Cerebellar nuclear complex (tissue), 1 donor: ENCODE measurements at places on chromosomes 5 and 9.

DNA sequence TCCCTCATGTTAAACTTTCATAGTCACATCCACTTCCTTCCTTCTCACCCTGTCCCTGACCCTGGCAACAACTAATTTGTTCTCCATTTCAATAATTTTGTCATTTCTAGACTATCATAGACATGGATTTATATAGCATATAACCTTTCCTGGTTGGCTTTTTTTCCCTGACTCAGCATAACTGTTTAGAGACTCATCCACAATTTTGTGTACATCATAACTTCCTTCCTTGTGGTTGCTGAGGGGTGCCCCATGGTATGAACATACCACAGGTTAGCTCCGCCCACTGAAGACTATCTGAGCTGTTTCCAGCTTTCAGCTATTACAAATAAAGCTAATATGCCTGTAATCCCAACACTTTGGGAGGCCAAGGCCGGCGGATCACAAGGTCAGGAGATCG is 137.3 kb downstream of the PHF2 start:
- DNase-seq: no peak

- DNase-seq: no peak
Measured at GRCh38 chr5:181217803-181218062, 5.3 kb upstream of the TRIM41 start.

DNA sequence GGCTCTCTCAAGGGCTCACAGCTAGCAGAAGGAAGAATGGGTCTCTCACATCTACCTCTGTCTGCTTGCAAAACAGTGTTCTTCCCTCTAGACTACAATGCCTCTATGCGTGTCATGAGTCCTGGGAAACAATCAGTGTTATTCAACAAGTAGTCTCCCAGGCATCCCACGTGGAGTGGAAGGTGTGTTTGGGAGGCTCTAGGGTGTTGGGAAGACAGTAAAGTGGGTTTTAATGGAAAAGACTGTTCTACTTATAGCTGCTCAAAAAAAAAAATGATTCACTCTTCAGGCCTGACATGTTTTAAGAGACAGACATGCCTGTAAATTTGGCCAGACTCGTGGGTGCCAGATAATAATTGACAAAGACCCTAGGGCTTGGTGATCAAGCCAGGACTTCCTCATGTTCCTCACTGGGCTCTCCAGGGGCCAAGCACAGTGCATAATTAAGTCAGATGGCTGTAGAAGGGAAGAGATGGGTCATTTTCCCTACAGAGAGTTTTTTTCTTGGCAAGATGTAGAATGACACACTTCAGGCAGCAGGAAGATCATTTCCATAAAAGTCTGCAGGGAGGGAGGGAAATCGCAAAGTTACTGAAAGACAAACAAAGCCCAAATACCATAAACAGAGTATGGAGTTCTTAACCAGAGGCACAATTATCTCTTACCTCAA is 246.4 kb downstream of the ACTL7B start:
- DNase-seq: no peak

DNA sequence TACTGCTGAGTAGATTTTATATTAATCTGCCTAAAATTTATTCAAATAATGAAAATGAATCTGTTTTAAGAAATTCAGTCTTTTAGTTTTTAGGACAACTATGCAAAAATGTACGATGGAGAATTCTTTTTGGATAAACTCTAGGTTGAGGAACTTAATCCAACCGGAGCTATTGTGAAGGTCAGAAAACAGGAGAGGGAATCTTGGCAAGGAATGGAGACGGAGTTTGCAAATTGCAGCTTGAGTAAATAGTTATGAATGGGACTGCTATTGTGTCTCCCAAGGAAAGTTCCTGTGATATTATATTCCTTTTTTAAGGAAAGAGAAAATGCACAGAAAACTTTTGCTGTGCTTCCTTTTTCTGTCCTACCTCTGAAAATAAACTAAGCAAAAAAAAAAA is 67.9 kb downstream of the IQGAP2 start:
- DNase-seq: no peak

GRCh38 chr5:136054142-136055019 is 25.6 kb downstream of the TGFBI start:
- no peak for DNase-seq

DNA sequence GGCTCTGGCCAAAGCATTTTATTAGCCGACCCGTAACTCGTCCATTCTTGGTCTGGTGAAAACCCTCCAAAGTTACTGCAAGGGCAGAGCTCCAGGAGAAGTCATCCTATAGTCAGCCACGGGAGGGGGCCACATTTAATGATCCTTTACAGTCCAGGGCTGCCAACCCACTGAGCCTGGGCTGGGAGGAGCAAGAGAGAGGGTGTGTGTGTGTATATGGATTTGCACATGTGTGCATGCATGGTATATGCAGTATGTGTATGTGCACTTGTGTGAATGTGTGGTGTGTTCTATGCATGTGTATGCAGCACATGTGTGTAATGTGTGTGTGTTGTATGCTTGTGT is 4.2 kb upstream of the RASGEF1C start:
- DNase-seq: no peak

- no peak for DNase-seq
Measured at GRCh38 chr5:64147849-64148441, 17.7 kb upstream of the RNF180 start.

DNA sequence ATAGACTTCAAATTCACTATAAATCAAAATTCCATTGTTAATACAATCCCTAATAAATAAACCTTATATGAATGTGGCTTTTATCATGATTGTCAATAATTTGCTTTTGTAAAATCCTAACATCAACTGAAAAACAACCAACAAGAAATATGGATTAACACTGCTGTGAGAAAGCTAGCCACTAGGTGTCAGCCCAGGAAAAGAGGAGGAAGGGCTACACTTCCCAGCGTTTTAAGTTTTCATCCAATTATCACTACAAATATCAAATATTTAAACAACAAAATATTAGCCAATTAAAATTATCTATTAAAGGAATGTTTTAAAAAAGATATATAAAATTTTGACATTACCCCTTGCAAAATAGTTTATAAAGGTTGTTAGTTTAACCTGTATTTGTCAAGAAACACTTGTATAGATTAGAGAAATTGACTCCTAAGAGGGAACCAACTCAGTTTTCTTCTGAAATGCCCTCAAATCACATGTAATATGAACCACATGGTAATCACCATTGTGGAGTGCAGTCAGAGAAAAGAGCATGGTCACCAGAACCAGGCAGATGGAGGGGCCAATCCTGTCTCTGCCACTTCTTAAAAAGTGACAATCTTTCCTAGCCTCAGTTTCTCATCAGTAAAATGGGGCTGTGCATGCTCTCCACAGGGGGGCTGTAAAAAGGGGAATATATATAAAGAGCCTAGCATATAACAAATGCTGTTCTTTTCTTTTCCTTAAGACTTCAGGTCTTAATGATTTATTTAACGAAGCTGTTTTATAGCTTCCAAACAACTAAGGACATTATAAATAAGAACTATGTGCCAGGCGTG is 188.2 kb downstream of the CRB2 start:
- no peak for DNase-seq

- no peak for DNase-seq
Measured at GRCh38 chr5:172731680-172732074, 39.3 kb downstream of the DUSP1 start.

- no peak for DNase-seq
Measured at GRCh38 chr5:36722900-36723299, 116.5 kb downstream of the SLC1A3 start.

GRCh38 chr9:125797930-125798329 is 50.8 kb downstream of the PBX3 start:
- DNase-seq: no peak

DNA sequence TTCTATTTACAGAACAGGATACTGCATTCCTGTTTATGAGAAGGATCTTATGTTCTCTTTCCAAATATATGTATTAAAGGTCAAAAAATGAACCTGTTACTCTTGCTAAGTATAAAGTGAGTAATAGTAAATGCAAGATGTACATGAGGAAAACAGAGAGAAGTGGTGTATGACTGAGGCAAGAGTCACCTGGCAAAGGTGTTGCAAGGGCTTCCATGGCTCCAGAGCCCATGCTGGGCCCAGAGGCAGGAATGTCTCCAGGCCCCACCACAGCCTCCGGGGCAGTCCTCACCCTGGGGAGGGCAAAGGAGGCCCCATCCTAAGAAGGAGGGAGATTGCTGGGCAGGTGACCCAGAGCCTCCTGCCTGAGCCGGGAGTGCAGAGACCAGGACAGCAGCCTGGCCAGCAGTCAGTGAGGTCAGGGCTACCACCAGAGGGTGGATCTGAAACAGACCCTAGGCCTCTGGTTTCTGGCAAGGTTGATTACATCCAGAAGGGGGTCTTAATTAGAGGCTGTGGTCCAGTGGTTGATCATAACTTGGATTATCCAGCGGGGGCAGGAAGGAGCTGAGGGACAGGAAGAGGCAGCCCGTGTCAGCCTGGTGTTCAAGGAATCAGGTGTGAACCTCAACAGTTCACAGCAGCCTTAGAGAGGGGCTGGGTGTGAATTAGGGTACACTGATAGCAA is 57.3 kb upstream of the CPLX2 start:
- no peak for DNase-seq

DNA sequence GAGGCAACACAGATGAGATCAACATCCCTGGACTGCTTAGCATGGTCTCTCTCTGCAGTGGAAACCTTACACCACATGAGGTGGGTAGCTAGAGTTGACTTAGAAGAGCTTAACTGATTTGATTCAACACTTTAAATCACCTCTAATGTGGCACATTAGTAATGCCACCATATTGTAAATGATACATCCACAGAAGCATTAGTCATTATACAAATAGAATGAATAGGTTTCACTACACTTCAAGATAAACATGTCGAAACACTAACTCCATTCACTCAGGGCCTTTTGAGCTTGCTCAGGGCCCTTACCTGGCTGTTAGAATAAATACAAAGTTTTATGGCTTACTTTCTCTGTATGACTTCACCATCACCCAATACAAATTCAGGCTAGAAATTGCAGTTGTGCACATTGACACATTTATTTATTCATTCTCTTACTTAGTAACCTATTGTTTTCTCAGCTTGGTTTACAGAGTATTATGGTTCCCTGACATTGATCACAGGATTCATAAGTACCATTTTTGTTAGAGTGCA is 9.3 kb upstream of the SMAD5 start:
- DNase-seq: no peak

DNA sequence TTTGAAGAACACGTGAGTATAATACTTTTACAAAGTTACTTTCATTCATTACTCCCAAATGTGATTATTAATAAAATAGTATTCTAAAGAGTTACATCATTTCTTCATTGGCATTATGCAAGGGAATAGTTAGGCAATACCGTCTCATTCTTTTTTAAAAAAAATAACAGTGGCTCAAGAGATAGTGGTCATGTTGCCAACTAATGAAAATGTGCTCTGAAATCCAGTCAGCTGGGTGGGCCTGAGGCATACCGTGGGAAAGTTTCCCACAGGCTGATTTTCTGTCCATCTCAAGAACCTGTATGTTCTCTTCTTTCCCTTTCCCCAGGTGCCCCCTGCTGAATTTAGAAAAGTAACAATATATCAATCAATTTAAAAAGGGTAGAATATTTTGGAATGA is 40.8 kb upstream of the ROPN1L start:
- DNase-seq: no peak

DNA sequence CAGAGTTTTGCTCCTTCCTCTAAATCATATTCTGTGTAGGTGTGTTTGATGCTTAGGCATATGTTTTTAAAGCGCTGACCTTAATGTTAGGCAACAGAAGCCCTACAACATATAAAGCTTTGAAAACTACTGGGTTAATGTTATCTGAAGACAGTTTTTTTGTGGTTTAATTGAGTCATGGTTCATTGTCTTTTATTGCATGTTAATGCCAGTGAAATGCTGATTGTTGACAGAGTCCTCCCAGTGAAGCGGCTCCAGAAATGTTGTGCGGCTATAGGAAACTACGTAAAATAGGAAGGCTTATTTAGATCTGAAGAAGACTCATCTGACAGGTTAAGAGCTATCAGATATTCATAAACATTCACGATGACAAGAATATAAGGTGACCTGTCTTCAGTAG is 424.6 kb downstream of the CCDC171 start:
- no peak for DNase-seq

DNA sequence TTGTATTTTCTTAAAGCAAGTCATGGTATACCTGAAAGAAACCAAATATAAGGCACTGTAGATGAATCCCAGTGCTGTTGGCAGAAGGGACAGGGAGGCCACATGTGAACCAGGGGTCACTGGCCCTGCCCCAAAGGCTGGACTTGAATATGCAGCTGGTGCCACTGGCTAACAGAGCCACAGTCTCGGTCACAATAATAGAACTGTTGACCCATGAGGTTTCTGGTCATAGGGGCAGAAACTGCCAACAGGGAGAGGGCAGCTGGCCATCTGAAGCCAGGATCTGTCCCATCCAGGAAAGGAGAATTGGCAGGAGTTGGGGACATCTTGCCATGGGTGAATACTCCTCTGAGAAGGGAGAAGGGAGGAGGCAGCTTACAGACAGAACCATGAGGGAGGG is 31.9 kb downstream of the PALM2AKAP2 start:
- DNase-seq: no peak

DNA sequence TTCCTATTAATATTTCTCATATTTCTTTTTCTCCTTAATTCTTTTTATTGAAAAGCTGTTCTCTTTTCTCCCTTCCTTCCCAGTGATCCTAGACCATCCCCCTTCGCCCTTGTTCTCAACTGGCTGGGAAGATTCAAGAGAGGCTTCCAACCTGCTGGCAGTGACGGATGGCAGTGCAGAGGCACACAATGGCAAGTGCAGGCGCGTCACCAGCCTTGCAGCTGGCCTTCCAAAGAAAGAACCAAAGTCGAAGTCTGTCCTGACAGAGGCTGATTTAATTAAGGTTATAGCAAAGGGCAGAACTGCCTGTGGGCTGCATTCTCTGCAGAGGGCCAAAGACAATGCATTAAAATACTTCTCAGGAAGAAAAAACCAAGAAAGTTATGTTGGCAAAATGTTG is 7.4 kb downstream of the CEMIP2 start:
- no peak for DNase-seq

- no peak for DNase-seq
Measured at GRCh38 chr5:139194486-139194885, 3.7 kb downstream of the SIL1 start.

DNA sequence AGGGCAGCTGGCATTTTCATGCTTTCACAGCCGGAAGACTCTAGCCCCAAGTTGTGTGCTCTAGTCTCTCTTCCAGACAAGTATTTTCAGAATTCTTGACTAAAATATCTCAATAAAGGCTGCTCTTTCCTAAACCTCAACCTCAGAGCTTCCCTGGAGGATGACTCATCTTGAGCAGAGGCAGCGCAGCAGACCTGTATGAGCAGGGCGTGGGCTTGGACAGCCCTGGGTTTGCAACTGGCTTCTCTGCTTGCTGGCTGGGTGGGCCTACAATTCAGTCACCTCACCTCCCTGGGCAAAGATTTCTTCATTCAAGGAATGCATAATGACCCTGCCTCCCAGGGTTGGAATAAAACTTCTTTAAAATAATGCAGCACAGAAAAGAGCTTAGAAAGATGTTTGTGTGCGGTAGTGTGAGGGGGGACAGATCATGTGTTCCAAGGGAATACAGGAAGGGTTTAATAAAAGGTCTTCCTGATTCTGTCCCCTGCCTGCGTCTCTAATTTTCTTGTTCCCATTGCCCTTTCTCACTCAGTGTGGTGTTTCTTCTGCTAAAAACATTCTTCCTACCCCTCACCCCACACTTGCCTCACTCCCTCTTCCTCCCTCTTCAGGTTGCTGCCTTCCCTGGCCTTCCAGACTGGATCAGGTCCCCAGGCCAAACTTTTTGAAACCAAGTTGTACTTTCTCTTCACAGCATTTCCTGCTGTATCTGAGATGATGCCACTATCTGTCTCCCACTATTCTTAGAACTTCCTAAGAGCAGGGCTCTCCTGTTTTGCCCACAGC is 39.4 kb upstream of the MAP1B start:
- no peak for DNase-seq
